ENCODE measurements at places on chromosomes 6 and 20.

DNA sequence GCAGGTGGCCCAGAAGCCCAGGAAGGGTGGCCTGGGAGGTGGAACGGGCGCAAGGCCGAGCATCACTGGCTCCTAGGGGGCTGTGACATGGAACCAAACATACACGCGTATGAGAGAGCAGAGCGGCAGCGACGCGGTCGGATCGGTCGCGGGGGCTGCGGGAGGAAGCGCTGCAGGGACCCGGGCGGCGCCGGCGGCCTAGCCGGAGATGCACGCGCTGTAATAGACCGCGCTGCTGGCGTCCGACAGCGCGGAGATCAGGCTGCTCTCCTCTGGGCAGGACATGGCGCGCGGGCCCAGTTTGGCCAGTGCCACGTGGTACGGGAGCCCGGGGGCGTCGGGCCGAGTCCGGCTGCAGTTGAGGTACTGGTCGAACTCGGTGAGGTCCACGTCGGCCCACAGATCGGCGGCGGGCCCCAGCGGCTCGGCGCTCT lies 1.5 kb downstream of the SOX18 start:
- DNase-seq: no peak

GRCh38 chr6:3855866-3856265 lies 6.7 kb downstream of the FAM50B start:
- no peak for DNase-seq

GRCh38 chr6:40922281-40922680 lies 116.7 kb downstream of the UNC5CL start:
- DNase-seq: no peak

DNA sequence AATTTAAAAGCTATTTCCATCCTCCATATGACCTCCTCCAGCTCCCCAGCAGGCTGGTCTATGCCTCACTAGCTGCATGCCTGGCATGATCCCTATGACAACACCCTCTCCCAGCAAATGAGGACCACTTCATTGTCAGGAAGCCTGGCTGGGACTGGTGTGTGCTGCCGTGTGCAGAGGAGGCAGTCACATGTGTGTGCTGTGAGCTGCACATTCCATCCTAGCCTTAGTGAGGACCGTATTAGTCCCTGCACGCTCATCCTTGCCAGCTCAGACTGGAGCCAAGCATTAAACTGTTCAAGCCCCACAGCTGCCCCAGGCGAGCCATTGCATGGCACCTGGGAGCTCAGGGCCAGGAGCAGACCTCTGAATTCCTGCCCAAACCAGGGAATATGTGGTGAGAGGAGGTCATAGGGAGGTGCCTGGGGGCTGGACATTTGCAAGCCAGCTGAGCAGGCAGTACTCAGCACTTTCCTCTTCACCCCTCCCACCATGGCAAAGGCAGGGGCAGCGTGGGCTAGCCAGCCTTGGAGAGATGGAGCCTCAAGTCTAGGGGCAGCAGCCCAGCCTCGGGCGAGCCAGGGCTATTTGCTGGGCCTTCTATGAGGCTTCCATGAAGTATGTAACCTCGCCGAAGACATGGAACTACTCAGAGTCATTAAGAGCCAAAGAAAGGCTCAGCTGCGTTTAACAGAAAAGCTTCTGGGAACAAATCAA lies 8.7 kb upstream of the CCN5 start:
- DNase-seq: no peak

DNA sequence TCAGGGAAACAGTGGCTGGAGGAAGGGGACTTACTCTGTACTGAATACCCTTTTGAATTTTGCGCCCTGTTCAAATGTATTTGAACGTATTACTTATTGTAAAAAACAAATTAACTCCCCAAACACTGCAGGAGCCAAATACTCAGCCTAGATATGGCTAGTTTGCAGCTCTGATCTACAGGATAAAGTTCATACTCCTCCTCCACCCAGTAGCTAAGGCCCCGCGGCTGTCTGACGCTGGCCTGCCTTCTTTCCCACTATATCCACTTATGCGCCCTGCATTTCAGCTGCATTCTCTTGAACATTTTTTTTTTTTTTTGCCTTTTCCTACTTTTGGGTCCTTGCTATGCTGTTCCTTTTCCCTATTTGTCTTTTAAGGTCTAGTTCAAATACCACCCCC lies 6.5 kb downstream of the GSS start:
- no peak for DNase-seq

All from stimulated activated CD8-positive, alpha-beta memory T cell treated with anti-CD3 and anti-CD28 coated beads, Interleukin-15, amount 100 ng/mL, for 48 hours (primary cell).